NCI-H1048 (cell line): ENCODE measurements at places on chromosomes 2 and 18.

DNA sequence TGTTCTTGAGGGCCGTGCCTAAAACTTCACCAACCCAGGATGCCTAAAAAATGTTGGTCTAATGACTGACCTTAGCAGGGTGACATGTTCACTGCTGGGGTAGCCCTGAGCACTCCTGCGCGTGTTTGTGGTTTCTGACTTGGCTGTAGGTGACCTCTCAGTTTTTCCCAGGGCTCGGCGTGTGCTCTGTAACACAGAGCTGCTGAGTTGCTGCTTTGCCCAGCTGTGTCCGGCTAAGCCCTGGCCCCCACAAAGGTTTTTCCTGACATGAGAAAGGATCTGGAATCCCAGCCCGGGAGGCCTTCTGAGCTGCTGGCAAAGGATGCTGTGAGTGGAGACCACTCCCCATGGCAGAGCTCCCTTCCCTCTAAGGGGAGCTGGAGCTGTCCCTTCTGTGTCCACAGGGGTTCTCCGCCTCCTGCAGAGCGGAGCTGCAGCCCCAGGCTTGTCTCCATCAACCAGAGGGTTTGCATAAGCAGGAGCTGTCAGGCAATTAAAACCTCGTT, 52.7 kb downstream of the CRIM1 start:
- no peak for DNase-seq

GRCh38 chr2:150312271-150312670, 175.2 kb downstream of the RND3 start:
- DNase-seq = no peak

- DNase-seq = no peak
These were observed 68.6 kb downstream of the METTL8 start for GRCh38 chr2:171365232-171365631.

DNA sequence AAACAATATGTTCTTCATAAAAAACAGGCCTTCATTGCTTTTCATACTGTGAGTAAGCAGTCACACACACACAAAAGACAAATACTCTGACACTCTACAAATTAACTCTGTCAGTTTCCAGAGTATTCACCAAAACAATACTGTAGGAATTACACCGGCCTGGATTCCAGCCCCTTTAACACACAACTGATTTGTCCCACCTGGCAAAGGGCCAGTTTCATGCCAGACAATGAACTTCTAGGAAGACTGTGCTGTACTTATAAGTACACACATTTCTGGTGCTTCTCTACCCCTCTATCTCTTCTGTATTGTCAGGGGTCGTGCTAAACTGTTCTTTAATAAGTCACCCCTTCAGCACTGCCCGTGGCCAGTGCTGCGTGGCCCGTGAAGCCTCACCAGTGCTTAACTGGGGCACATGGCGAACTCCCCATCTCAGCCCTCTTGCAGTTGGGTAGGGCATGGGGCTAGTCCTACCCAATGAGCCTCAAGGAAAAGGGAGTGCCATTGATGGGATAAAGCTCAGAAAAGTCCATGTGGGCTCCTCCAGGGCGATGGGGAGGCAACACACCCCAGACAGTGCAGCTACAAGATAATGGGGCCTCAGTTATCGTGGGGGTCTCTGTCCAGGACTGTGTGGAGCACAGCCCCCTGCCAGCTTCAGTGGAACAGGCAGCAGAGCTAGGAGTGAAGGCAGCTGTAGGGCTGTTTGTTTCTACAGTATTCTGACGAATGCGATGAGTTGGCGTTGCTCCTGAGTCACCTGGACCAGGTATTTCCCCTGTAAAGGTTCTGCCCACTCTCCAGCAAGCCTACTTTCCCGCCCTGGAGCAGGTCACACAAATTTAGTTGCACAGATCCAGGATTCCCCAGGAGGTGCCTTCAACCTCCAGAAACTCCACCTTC, 99.0 kb downstream of the SP3 start:
- no peak for DNase-seq

DNA sequence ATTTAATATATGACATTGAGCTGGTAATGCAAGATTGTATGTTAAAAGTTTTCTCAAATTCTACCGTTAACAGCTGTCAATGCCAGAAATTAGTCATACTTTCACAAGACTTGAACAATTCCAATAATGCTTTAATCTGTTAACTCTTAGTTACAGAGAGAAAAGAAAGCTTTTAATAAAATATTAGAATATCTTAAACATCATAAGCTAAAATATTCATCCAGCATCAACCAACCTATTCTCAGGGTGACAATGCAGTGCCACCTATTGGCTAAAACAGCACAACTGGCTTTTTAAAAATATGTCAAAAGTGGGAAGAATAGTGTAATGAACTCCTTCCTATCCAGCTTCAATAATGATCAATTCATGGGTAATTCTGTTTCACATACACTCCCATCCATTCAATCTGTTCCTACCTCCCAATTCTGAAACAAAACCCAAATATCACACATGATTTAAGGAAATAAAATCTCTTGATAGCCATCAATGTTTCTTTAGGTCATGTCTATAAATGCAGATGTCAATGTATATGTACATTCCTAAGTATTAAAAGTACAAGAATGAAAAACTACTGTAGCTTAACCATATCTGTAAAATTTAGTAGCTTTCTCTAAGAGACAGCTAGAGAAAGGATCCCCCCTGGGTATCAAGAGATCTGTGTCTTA, 79.8 kb upstream of the CCDC141 start:
- no peak for DNase-seq

DNA sequence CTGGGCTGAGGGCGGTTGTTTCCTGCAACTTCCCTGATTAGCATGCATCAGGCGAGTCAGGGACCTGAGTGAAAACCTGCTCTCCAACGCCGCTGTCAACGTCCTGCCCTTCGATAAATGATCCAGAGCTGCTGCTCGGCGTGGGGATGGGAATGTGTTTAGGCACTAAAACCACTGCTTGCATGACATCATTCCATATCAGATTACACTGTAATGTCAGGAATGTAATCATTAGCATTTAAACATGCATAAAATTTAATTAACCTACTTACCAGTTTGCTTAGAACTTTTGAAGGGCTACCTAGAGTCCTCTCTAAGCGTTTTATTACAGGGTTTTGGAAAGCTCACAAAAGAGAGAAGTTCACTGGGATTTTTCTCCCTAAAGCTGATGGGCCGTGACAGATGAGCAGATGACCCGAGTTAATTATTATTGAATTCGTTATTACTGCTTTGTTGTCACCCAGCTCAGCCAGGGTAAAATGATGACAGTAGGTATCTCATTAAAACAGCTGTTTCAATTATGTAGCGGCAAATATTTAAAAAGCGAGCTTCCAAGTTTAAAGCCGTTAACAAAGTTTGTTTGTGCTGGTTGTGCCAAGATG, 685.6 kb upstream of the SALL3 start:
- no peak for DNase-seq

GRCh38 chr2:197263077-197263476, 47.5 kb downstream of the ANKRD44 start:
- no peak for DNase-seq

DNA sequence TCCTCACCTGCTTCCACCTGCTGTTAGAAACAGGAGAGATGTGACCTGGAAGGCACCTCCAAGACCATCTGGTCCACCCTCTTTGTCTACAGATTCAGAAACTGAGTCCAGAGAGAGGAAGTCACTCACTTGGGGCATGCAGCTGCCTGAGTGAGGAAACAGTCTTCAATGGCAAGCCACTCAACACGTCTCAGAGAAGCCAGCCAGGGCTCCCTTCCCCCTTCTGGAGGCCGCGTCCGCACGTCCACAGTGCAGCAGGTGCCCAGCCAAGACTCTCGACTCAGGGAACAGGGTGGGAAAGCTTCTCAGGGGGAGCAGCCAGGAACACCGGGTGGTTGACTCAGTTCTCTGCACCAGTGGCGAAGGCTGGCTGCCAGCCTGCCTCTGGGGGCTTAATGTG, 201.7 kb downstream of the BCL11A start:
- no peak for DNase-seq

GRCh38 chr2:197760293-197760657, 24.8 kb downstream of the BOLL start:
- no peak for DNase-seq

- no peak for DNase-seq
These were observed 1.8 kb downstream of the SERPINB13 start for GRCh38 chr18:63588909-63589308.

- DNase-seq = no peak
These were observed 525 bp upstream of the MAL start for GRCh38 chr2:95024960-95025405.

- DNase-seq = no peak
These were observed 1.4 kb upstream of the TTL start for GRCh38 chr2:112480530-112481049.

DNA sequence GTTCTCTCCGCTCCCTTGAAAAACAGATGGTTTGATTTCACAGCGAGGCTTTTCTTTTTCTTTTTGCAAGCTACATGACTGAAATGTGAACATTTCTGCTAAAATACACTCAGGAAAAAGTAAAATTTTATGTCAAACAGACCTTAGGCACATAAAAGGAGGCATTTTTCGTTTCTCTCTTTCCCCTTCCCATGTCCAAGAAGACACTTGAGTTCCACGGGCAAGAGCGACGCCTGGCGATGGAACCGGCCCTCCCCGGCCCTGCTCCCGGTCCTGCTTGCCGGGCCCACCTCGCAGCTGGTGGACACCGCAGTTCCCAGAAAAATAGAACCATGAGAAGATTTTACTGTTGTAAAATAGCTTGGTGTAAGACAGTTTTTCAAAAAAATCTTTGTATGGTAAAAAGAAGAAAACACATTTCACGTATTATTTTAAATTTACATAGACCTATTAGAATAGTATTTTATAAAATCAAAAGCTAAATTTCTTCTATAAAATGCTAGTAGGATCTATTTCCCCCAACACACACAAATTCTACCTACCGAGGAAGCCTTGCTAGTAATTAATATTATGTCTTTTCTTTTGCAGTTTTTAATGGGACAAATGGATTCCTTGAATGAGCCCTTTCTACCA, 2.3 kb upstream of the ALKAL2 start:
- no peak for DNase-seq

DNA sequence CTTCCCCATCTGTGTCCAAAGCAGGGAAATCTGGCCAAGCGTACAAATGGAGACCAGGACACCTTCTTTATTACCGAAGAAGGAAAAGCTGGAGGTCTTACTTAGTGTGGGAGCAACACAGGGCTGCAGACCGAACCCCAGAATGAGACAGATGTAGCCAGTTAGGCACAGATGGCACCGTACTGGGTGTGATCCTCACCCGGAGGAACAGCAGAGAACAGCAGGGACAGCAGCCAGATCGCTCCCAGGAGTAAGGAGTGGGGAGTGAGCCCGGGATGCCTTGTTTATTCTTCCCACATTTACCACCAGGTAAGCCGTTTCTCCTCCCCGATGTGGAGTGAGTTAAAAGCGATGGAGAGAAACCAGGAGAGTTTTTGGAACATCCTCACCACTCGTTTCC, 150.7 kb upstream of the SPRED2 start:
- no peak for DNase-seq

GRCh38 chr2:8996006-8996405, 7.5 kb downstream of the MBOAT2 start:
- DNase-seq = no peak

DNA sequence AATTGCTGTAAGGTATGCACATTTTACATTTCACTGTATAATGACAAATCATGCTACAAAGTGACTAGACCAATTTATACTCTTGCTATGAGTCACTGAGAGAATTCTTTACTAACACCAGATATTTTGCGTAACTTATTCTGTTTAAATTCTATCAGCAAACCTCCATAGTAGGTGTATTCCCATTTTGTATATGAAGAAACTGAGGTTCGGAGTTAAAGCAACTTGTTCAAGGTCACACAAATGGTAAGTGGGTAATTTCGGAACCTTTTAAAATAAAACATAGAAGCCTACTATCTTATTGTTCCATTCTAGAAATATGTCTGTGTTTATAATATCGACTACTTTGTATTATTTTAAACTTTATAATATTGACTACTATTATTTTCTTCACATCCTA, 15.9 kb upstream of the CPS1 start:
- DNase-seq = no peak

DNA sequence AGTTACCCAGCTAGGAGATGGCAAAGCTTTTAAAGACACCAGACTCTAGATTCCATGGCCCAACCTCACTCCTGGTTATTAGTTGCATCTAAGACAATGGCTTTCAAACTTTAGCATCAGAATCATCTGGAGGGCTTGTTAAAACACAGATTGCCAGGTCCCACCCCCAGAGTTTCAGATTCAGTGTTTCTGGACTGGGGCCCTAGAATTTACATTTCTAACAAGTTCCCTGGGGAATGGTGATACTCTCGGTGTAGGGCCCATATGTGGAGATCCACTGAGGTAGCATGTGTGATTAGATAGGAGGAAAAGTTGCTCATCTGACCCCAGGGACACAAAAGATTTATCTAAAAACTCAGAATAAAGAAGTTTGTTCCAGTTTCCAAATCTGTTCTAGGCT, 14.5 kb upstream of the TTR start:
- no peak for DNase-seq

DNA sequence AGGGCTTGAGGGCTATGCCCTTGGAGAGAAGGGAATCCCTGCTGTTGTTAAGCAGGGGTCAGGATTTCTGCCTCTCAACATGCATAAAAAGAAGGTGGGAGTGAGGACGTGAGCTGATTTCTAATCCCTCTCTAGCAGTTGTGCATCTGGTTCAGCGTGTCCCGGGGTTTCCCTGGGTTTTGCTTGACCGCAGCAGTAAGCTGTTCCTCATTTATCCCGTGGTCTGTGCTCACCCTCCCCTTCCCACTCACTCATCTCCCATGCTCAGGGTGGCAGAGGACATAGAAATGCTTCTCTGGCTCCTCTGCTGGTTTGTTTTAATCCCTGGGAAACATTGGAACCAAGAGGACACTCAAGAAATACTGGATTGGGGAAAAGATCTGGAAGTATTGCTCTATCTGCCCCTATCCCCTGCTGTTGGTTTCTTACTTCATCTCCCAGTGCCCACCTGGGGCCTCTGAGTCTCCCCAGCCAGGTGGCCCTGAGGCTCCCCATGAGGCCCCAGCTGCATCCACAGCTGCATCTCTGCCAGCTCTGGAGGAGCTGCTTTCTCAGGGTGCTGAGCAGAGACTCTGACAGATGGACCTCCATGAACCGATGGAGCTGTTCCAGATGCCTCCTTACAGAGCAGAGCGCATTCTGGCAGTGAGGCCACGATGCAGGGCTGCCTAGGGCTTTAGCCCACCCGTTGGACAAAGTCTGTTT, 36.1 kb downstream of the TET3 start:
- DNase-seq = no peak

DNA sequence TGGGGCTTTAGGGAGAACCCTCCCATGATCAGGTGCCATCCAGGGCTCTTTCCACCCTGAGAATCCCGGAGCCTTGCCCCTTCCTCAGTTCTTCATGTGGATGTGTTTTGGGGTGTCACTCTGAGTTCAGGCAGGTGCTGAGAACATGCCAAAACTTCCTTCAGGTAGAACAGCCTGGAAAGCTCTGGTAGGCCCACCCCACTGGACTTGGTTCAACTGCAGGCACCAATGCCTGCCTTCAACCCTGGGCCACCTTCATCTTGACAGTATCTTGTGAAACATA, 85.8 kb downstream of the EPAS1 start:
- no peak for DNase-seq

- no peak for DNase-seq
These were observed 80.9 kb upstream of the TMEFF2 start for GRCh38 chr2:192275632-192276031.

GRCh38 chr2:216803791-216804190, 56.1 kb downstream of the TNP1 start:
- no peak for DNase-seq

GRCh38 chr18:26470011-26470637, 78.2 kb downstream of the KCTD1 start:
- DNase-seq = peak; percentile 68
